ENCODE measurements at places on chromosomes 5 and 9.

- DNase-seq: no peak
Measured at GRCh38 chr9:9410736-9411135, 1202.1 kb downstream of the PTPRD start.

- DNase-seq: no peak
Measured at GRCh38 chr5:362189-362588, 40.7 kb downstream of the AHRR start.

DNA sequence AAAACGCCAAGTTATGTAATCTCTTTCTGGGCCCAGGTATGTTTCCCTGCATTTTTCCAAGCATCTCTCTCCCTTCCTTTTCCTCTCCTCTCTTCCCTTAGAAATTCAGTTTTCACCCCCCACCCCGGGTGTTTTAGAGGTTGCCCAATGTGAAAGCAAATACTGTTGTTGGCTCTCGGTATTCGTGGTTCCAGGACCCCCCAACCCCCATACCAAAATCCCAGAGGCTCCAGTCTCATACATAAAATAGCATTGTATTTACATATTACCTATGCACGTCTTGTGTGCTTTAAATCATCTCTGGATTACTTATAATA, 48.8 kb downstream of the ACER2 start:
- DNase-seq: no peak

GRCh38 chr9:127229691-127230417, 34.7 kb upstream of the GARNL3 start:
- no peak for DNase-seq

- DNase-seq: peak; percentile 4
Measured at GRCh38 chr5:142821733-142822487, 51.7 kb downstream of the ARHGAP26 start.

- no peak for DNase-seq
Measured at GRCh38 chr5:3538886-3539285, 56.7 kb upstream of the IRX1 start.

GRCh38 chr9:70475211-70475610, 60.8 kb upstream of the KLF9 start:
- no peak for DNase-seq

DNA sequence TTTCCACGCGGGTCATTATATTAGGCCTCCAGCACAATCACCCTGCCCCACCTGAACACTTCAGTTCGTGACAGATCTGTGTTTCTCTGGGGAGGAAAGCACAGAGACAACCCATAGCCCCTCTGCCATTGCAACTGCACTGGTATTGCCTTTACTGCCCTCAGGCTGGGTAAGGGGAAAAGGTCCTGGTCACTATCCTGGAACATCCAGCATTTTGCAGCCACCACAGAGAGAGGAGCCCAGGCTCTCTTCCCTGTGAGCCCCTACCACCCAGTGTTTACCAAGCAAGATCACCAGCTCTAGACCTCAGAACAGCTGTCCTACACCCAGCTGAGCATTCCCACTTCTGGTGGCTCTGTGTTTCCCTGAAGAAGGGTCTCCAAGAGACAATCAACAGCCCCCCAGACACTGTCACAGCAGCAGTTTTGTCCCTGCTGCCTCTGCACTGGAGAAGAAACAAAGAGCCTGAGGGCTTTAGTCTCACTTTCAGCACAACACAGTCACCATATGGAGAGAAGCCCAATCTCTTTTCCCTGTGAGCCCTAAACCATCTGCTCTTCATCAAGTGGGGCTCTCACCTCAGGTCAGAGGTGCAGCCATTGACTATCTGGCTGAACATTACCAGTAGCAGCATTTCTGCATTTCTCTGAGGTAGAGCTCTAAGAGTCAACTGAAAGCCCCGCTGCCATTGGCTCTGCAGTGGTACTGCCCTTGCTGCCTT, 655.2 kb upstream of the FAM174A start:
- DNase-seq: no peak

GRCh38 chr9:7542693-7543092, 256.9 kb downstream of the DMAC1 start:
- no peak for DNase-seq

GRCh38 chr5:107376546-107377276, 294.0 kb downstream of the EFNA5 start:
- no peak for DNase-seq

GRCh38 chr5:116395631-116396203, 178.9 kb downstream of the SEMA6A start:
- peak; percentile 15 for DNase-seq

DNA sequence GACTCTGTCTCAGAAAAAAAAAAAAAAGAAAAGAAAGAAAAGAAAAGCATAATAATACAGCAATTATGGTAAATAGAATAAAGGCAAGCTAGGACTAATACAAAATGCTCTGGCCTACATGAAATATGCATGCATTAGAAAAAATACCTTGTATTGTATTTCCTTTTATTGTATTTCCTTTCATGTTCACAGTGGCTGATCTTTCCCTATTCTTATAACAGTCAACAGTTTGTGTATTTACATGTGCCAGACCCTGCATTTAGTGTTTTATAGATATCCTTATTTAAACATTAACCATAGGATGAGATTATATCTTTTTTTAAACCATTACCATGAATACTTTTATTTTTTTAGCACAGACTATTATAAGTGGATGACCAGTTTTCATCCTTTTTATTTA, 56.3 kb upstream of the ARL15 start:
- no peak for DNase-seq

- no peak for DNase-seq
Measured at GRCh38 chr9:130741024-130741305, 47.4 kb downstream of the EXOSC2 start.

DNA sequence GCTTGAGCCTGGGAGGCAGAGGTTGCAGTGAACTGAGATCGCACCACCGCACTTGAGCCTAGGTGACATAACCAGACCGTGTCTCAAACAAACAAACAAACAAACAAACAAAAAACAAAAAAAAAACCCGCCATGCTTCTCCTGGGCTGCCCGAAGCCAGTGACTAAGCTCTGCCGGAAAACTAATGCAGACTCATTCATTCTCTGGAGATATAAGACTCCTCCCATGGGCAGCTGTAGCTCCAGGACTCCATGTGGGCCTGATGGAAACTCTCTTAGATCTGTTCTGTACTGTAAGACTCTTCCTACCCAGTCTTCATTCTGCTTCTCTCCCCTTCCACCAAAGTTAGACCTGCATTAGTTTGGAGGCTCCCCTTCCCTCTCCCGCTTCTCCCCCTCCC, 11.1 kb downstream of the GLDC start:
- DNase-seq: no peak

DNA sequence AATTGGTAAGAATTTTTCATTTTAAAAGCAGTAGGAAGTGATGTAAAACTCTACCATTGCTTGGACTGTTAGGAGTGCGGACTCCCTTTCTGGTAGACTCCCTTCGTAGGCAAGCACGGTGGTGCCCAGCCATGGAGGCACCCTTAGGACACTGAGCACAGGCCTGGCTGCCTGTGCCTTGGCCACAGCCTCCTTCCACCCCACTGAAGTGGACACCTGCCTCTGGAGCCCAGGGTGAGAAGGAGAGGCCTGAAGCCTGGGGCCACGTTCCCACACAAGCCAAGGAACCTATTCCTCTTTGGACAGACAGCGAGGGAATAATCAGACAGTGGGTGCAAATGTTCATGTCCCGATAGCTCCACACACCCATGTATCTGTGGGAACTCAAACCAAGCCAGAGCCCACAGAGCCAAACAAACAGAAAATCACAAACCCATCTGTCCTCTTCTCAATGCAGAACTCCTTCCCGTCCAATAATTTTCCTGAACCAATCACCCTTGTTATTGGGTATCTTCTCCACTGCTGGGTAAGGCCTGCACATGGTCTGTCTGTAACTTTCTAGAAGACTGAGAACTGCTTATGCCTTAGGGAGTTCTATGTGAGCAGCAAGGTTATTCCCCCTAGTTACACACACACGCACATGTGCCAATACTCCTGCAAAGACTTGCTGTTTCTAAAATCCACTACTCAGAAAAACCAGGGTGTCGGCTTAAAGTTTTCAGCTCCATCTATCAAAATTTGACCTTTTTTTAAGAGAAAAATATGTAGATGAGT, 45.2 kb downstream of the UBE2QL1 start:
- DNase-seq: no peak

GRCh38 chr9:72540348-72540873, 19.0 kb downstream of the TMC1 start:
- no peak for DNase-seq

DNA sequence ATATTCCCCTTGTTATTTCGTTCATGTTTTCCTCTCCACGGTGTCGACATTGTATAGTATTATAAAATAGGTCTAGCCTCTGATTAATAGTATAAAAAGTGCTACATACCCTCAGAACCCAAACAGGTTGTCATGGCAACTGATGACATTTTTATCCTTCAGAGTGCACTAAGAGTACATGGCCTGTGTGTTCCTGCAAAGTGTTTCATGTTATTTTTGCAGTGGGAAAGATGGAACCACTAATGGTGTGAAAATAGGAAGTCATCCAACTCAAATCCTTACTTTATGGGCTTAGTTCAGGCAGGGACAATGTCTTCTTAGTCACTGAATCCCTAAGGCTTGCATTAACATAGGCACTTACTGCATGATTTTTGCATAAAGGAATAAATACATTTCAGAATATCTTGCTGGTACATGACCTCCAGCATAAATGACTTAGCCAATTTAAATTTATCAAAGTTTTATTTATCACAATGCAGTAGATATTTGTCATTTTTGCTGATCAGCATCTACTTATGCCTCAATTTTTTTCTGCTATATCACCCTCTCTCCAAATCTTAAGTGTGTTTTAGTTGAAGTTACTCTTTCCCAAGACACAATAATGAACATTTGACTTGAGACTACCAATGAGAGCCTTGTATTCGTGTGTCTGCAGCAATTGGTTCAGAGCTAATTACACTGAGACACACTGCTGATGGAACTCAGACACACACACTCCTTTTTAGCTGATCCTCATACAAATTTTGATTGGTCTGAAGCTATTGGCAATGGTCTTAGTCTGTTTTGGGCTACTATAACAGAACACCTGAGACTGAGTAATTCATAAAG, 243.7 kb downstream of the KCTD16 start:
- no peak for DNase-seq

DNA sequence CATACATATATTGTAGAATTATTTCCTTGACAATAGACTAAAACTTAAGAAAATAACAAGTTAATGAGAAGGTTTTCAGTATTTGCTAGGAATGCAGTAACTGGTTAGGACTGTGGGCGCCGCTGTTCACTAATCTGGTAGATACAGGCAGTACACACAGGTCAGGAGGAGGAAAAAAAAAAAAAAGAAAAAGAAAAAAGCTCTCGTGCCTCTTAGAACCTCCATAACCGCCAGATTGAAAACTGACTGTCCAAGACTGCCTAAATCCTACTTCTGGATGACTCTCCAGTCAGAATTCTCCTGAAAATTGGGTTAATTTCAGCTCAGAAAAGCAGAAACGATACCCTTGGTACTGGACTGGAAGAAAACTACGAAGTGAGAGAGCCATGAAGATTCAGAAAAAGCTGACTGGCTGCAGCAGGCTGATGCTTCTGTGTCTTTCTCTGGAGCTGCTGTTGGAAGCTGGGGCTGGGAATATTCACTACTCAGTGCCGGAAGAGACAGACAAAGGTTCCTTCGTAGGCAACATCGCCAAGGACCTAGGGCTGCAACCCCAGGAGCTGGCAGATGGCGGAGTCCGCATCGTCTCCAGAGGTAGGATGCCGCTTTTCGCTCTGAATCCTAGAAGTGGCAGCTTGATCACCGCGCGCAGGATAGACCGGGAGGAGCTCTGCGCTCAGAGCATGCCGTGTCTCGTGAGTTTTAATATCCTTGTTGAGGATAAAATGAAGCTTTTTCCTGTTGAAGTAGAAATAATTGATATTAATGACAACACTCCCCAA, at the start of gene PCDHGA1:
TSS of gene PCDHGA1 (plus strand) at position 216 of the 782 bp plus-strand sequence.
- no peak for DNase-seq

GRCh38 chr5:95842854-95843544, 20.5 kb upstream of the GLRX start:
- no peak for DNase-seq

GRCh38 chr5:151770383-151771258, 1.1 kb upstream of the G3BP1 start:
- peak; percentile 31 for DNase-seq

GRCh38 chr5:122144236-122144635, 14.9 kb downstream of the ZNF474 start:
- DNase-seq: no peak

DNA sequence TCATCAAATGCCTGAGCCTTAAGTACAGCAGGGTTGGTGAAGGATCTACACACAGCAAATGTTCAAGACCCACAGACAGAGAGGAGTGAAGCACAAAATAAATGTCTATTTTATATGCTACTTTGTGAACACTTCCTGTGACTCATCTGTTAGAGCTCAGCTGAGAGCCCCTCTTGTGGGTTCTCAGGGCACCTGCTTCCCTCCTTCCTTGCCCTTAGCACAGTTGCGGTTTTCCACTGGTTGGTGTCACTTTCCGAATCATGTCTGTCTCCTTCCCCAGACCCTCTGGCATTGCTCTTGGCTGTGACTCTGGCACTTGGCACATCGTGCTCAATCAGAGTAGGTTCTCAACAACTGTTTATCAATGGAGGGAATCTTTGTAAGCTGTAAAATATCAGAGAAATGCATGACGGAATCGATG, 128.5 kb upstream of the STC2 start:
- DNase-seq: no peak

- no peak for DNase-seq
Measured at GRCh38 chr9:129487658-129488483, 133.0 kb downstream of the C9orf50 start.

DNA sequence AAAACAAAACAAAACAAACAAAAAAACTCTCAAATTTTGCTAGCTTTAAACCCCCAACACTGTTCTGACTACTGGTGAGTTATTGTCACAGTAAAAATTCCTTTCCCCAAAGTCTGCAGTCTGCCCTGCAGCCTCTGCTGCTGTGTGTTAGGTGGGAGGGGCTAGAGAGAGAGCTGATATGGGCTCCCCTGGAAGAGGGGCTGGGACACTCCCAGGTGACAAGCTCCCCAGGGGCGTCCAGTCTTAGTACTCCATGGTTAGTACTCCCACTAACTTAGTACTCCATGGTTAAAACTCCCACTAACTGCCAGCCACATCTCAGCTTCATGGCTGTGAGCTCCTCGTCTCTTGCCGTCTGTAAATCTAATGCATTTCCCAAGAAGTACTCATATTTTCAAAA, 191.9 kb downstream of the FANCC start:
- no peak for DNase-seq

Data from NCI-H2227 treated with DMSO at 0.1 percent for 48 hours (cell line).